ENCODE measurements at places on chromosomes 12 and 14.

DNA sequence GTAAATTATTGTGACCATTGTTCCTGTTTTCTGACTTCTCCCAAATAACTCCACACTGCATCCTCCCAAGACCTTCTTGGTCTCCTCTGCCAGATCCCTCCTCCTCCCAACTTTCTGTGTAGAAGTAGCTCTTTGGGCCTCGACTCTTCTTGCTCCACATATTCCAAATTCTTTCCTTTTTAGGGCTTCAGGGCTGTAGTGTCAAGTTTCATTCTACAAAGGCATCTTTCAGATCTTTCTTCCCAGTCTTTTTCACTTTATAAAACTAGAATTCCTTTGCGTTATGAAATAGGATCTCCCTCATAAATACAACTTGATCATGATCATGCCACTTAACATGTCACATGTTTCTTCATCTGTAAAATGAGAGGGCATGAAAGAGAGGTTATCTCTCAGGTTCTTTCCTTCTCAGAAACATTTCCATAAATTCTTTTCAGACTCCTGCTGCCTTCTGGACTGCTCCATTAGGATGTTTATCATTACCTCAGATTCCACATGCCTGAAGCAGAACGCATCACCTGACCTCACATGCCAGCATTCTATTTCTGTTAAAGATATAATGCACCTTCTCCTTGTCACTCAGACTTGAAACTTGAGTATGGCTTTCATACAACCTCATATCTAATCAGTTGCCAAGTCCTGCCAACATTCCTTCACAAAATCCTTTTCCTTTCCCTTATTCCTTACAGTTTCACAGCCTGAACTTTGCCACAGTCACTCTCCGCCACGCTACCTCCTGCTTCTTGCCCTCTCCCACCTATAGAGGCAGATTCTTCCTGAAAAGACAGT is 8.5 kb downstream of the SLC38A1 start:
- no peak overlapping the region for H3K4me3 ChIP-seq
- H3K4me1 ChIP-seq = peaks cover 27% of the 10 kb centered on the region
- no peak for DNase-seq
- H3K27ac ChIP-seq = no peak overlapping the region

- H3K36me3 ChIP-seq = peaks cover 9% of the 10 kb centered on the region
- H3K4me1 ChIP-seq = peaks cover 9% of the 10 kb centered on the region
- no peak overlapping the region for H3K4me3 ChIP-seq
- no peak overlapping the region for H3K27ac ChIP-seq
- no peaks in the 10 kb centered on the region for H3K27me3 ChIP-seq
These were observed 11.1 kb downstream of the AKAP5 start for GRCh38 chr14:64476438-64476837.

- H3K4me1 ChIP-seq = no peaks in the 10 kb centered on the region
- no peaks in the 10 kb centered on the region for H3K27me3 ChIP-seq
- no peak for DNase-seq
- H3K27ac ChIP-seq = no peak overlapping the region
These were observed 38.5 kb downstream of the NT5DC3 start for GRCh38 chr12:103802586-103802886.

DNA sequence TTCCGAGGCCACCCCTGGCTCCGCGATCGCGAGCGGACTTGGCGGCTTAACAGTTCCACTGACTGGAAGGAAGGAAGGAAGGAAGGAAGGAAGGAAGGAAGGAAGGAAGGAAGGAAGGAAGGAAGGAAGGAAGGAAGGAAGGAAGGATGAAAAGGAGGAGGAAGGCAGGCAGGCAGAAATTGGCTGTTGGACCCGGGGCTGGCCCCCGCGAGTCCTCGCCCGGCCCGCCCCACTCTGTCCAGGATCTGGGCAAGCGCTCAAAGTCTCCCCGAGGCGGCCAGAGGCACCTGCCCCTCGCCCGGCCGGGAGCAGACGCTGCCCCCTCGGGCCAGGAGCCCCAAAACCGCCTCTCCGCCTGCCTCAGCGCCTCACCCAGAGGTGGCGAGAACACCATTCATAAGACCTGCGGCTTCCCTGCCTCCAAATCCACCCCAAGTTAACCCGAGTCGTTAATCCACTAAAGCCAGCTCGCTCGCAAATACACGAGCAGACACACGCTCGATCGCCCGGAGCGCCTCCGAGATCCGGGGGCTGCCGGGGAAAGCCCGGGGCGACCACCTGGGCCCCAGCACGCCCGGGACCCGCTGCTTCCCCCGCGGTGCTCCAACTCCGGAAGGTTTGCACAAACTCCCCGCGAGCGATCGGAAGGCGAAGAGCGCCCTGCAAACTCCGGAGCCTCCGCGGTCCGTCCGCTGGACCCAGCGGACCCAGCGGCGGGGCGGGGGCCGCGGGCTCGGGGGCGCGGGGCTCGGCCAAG is 844 bp downstream of the DPF3 start:
- peak overlapping the region; percentile 95 for H3K4me3 ChIP-seq
- peaks cover 29% of the 10 kb centered on the region for H3K4me1 ChIP-seq
- H3K27ac ChIP-seq = peak overlapping the region; percentile 78
- H3K27me3 ChIP-seq = peaks cover 53% of the 10 kb centered on the region
- DNase-seq = peak; percentile 13
- H3K36me3 ChIP-seq = peaks cover 1% of the 10 kb centered on the region

DNA sequence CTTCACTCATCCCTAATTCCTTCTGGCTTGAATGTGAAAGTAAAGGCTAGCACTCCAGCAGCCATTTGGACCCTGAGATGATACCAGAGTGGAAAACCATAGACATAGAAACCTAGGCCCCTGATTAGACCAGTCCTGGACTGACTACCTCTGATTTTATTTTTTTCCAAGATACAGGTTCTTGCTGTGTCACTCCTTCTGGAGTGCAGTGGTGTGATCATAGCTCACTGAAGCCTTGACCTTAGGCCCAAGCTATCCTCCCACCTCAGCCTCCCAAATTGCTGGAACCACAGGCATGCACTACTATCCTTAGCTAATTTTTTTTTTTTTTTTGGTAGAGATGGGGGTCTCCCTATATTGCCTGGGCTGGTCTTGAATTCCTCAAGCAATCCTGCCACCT is 74.4 kb upstream of the STAC3 start:
- peaks cover 9% of the 10 kb centered on the region for H3K36me3 ChIP-seq
- H3K4me3 ChIP-seq = no peak overlapping the region
- H3K4me1 ChIP-seq = no peaks in the 10 kb centered on the region
- H3K27ac ChIP-seq = no peak overlapping the region

Measured in activated T-helper 1 cell treated with anti-CD3 and anti-CD28 coated beads, Interleukin-12 subunit alpha, Interleukin-12 subunit beta, Interleukin-2, Interleukin-4 antibody, amounts not matched to agents 30 ng/mL and 10 ng/mL and 1 ng/mL, durations not matched to agents 14 hours and 24 hours and 36 hours (primary cell).